CD8-positive, alpha-beta T cell (primary cell): ENCODE measurements at places on chromosomes 1 and 21.

DNA sequence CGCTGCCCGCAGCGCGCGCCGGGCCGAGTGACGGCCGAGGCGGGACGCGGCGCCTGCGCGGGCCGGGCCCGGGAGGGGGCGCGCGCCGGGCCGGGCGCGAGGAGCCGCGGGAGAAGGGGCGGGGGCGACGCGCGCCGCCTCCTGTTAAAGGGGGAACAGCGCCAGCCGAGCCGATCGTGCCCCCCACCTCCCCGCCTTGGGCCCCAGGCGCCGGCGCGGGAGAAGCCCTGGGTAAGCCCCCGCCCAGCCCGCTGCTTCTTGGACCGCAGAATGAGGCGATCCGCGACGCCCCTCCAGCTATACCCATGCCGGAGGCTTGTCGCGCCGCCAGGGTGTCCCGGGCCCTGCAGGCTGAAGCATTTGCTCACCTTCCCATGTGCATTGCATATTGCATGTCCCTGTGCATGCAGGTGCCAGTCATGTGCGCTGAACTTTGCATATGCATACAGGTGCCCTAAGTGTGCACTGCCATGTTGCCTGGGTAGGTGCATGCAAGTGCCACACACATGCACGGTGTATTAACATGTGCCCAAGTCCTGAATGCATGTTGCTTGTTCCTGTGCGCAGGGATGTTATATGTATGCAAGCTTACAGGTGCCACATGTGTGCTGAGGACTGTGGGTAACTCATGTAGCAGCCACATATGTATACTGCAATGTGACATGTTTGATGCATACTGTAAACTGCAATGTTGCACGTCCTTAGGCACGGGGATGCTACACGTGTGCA is at the start of gene ADGRB2:
ADGRB2 (minus strand) TSS at position 29 of the 729 bp plus-strand sequence. CDS start 7,119 bp downstream, outside the sequence.
- DNase-seq: peak; percentile 43

DNA sequence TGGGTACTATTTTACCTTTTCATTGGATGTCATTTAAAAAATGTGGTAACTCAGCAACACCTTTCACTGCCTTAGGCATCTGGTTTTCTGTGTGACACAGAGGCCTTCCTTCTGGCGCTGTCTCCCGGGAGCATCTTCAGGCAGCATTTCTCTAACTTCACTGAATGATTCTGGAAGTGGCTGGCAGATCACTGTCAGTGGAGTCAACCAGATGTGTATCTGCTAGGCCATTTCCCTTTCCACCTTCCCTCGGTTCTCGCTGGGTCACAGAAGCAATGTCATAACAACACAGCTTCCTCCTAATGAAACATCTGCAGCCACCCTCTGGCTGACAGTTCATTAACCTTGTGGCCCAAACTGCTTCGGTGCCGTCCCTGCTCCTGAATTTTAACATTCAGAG is 137.8 kb downstream of the KIF26B start:
- DNase-seq: no peak

DNA sequence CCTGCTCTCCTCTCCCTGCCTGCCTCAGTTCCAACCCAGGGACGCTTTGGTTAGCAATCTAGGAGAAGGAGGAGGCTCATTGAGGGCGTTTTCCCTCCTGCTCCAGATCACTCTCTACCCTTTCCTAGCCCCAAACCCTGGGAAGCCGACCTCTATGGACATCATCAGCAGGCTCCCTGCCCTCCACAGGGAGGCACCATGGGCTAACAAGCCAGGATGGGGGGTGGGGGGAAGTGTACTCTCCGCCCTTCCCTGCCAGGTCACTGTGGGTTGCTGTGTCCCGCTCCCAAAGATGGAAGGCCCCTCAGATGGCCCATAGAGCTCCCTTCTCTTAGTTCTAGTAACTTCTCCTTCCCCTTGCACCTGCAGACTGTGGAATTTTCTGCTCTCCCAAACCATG is 35.7 kb downstream of the KCND3 start:
- DNase-seq: no peak

DNA sequence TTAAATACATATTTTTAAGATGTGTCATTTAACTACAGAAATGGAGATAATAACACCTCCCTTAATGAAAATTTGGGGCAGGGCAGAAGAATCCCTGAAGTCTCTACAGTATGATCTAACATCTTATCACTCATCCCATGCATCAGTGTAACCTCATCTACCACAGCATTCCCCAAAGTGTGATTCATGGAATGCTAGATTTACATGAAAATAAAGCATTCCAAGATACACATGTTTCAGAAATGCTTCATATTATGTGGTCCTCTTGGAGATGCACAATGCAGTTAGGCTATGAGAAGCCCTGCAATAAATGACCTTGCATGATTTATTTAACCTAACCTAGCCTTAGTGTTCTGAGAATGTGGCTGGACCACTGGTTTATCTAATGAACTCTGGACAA is 166.9 kb upstream of the SYT6 start:
- no peak for DNase-seq

DNA sequence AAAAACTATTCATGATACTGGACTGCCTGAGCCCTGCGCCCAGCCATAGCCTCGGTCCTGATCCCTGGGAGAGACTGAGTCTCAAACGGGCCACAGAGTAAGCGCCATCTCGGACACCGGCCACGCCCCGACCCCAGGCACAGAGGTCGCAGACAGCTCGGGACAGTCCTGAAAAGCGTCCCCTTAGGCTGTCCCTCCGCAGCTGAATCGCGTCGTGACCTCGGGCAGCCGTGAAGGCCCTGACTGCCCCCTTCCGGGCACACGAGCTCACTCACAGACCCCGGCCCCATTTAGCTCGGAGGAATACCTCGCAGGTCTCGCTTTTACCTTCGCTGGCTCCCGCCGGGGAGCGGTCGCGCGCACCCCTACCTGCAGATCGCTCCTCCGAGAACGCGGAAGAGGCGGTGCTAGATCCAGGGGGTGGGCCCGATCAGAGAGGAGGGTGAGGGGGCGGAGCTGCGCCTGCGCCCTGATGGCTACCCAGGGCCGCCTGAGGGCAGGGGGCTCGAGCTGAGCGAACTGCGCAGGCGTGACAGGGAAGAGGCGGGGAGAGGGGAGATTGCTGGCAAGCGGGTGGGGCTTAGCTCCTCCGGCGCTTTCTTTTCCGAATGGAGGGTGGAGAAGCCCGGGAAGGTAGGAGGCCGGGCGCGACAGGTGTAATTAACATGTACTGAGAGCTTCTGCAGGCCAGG is at the start of gene MKNK1:
MKNK1 (minus strand) TSS at position 411 of the 692 bp plus-strand sequence. CDS start 20,941 bp downstream, outside the sequence.
- DNase-seq: peak; percentile 99

GRCh38 chr1:206521127-206521526 is 13.8 kb downstream of the RASSF5 start:
- DNase-seq: no peak

DNA sequence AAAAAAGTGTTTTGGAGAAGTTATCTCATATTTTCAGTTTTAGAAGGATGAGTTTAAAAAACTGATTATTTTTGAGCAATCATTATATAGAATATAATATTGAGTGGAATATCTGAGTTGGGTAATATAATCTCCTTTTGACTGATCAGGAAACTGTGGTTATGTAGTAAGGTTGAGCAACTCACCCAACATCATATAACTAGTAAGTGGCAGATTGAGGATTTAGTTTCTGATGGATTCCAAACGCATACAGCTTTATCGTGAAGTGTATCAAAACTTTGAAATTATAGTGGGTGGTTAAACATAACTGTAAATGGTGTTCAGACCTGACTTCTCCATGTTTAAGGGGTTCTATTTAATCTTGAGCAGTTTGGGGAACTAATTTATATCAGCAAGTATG is 98.6 kb downstream of the OLFM3 start:
- no peak for DNase-seq
